ENCODE measurements at places on chromosomes 6 and 20.

GRCh38 chr6:25138934-25139415 is 140.2 kb upstream of the CARMIL1 start:
- DNase-seq = no peak

GRCh38 chr6:62324834-62325233 is 38.8 kb upstream of the KHDRBS2 start:
- DNase-seq = no peak

- DNase-seq = no peak
Measured at GRCh38 chr6:146358431-146359046, 185.1 kb upstream of the RAB32 start.

- DNase-seq = no peak
Measured at GRCh38 chr6:150971219-150971618, 105.7 kb downstream of the MTHFD1L start.

DNA sequence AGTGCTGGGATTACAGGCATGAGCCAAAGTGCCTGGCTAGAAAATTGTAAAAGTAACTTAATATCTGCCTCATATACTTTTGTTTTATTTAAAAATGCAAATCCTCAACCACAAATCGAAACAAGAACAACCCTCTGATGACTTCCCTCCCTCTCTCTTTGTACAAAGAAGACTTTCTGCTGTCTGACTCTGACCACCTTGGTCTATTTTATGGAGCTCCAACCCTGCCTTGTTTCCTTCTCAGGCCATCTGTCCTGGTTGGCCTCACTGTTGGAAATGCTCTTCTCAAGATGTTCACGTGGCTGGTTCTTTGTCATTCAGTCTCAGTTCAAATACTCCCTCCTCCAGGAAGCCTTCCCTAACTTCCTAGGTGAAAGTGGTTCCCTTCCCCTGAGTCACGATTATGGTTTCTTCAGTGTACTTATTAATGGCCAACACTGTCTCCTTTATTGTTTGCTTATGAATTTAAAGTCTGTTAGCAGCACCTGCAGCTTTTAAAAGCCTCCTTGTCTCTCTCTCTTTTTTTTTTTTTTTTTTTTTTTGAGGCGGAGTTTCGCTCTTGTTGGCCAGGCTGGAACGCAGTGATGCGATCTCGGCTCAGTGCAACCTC is 151.5 kb upstream of the SALL4 start:
- no peak for DNase-seq

DNA sequence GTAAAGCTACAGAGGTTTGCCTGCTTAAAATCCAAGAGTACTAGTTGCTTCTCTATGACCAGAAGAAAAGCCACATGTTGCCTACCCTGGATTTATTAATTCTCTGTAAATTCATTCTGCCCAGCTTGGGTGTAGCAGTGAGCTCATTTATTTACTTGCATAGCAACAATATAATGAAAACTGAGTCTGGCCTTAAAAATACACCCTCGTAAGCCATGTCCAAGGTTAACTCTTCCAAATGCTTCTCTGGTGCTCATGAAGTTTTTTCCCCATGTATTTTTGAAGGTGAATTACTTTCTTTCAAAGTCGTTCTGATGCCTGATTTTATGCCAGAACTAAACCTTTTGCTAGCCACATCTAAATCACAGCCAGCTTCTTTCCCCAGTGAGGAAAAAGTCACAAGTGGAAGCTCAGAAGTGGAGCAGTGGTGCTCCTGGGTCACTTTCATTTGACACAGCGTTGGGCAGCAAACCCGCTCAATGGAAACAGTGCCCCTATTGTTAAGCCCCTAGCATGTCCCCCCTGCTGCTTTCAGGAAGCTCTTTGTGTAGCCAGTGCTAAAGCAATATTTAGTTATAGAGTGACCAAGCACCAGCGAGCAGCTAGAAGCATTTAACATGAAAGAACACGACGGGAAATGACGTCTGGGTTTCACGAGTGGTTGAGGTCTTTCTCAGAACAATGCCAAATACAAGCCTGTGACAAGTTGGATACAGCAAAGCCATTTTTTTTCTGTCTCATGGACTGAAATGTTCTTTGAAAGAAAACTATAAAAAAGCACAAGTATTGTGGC is 29.8 kb downstream of the NEDD9 start:
- no peak for DNase-seq

- DNase-seq = no peak
Measured at GRCh38 chr20:5192570-5193431, 66.0 kb downstream of the CDS2 start.

DNA sequence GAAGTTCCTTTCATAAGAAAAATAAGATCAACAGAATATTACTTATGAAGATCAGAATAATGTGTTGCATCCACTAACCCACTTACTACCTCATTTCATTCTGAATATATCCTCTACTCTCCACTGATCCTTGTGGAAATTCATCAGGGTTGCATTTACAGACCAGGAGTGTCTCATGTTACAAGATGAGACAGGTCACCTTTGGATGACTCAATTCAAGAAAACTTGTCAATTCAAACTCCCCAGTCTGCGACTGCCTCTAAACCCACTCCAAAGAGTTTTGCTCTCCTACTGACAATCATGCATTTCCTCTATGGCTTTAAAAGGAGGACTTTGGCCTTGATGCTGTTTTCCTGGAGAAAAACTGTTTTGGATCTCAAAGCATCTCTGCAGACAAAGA is 68.4 kb downstream of the ID4 start:
- DNase-seq = no peak

DNA sequence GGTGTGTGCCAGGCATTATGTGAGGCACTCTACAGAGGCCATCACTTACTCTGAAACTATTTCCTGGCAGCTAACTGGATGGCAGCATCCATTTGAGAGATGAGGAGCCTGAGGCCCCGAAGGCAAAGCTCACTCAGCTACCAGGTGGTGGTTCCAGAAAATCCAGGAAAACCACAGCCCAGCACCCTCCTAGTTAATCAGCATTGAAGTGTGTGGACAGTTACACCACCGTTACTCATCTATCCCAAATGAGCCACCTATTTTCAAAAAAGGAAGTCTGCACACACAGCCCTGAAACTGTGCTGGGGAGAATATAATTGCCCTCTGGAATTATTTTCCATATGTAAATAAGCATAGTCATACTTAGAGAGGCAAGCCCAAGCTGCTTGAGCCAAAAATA is 67.4 kb downstream of the CNBD2 start:
- no peak for DNase-seq

- no peak for DNase-seq
Measured at GRCh38 chr6:27812805-27813492, 99.2 kb downstream of the OR2B2 start.
